Ecto neural progenitor cell (in vitro differentiated cells): ENCODE measurements at places on chromosomes 7 and 10.

DNA sequence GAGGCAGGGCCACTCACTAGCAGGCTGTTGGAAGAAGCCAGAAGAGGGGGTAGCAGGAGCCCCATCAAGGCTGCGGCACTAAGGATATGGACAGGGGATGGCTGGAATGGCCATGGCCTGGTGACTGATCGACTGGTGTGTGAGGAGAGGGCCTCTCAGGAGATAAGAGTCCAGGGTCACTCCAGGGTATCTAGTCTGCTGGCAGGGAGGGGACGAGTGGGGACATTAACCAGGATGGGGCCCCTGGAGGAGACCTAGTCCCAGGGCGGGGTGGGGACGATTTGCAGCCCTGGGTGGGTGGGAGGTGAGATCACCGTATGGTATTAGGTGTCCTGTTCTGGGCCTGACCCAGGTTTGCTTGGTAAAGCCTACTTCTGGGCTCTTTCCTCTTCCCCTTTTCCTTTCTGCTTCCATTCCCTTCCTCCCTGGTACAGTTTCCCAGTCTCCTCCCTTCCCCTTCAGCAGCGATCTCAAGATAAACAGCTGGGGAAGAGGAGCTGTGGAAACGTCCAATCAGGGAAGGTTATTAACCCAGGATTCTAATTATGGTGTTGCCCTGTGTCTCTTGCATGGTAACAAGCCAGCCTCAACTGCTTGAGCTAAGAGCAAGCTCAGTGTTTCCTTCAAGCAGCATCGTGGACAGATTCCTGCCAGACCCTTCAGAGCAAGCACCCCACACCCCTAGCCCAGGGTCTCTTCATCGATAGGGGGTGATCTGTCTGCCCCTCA is 233.2 kb downstream of the RPS24 start:
- DNase-seq, result no peak

DNA sequence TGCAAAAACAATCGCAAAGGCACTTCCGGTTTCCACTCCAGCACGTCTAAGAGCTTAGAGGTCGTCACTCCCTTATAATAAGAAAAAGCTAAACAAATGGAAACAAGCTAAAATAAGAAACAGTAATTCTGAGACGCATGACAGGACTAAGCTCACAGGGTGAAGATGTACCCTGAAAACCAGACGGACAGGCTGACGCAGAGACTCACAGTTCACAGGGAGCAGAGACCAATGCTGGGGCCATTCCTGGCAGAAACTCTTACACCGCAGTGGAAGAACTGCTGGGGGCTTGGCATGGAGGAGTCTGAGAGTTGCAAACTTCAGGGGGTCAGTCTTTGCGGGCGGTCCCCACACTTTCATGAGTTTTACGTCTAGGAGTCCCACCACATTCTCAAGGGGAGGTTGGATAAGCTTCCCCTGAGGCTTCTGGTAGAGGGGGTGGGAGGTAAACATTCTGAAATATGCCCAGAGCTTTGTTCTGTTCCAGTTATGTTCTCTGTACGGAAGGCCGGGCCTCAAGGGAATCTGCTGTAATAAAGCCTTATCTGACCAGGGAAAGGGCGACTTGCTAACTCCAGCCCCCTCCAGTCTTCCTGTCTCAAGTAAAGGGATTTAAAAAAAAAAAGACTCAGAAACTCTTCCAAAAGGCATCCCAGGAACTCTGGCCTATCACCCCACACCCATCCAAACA is 47.8 kb downstream of the BRI3 start:
- no peak for DNase-seq

DNA sequence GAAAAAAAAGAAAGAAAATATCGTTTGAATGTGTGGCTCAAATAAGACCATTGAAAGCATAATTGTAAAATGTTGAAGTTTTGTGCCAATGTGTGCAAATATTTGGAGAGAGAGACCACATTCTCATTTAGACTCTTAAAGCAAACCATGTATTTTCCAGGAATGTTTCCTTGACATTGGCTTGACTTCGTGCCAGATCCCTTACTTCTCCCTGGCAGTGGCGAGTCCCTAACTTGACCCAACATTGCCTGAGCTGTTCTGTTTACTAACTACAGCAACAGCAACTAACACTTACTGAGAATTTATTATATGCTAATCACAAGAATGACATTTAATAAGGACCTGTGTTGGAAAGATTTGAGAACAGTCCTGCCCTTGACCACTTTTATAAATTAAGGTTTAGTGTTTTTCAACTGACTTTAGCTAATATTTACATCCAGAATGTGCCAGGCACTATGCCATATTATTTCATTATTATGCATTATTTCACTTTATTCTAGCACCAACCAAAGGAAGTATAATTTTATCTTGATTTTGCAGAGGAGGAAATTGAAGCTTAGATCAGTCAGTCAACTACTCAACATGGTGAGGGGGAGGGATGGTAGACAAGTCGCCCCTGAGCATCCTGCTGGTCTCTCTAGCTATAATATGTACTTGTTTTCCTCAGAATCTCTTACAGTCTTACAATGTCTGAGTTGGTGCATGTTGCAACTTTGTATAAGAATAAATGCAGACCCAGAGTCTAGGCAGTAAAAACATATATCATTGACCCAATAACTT is 29.7 kb downstream of the ZNF467 start:
- DNase-seq, result no peak

GRCh38 chr10:5910323-5911100 is 20.5 kb downstream of the FBH1 start:
- no peak for DNase-seq

DNA sequence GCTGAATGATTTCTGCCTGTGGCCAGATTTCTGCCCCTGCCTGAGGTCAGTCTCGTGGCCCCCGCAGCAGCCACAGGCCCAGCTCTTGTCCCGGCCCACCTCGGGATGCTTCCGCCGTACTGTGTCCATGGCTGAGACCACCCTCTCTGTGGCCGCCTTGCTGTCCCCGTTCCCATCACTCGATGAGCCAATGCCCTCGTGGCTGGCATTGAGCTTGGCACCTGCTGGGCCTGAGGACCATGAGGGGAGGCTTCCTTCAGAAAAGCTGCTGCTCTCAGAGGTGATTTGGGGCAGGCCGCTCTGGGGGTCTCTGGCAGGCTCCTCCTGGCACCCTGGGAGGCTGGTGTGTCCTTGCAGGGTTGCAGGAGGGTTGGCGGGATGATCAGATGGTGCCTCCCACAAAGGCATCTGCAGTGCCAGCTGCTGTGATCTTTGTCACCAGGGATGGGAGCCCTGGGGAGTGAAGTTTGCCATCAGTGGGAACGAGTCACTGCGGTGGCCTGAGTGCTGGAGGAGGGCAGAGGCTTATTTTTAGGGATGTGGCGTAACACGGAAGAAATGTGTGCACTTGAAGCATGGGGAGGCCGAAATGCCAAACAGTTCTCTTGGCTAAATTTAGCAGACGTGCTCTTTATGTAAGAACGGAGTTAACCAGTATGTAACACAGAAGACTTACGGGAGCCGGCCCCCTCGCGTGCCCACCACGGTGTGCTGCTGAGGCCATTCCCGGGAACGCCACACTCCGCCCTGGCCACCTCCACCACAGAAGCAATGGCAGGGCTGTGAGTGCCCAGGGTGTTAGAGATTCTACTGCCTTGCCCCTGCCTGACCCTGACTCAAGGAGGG is 47.7 kb downstream of the VIPR2 start:
- DNase-seq, result no peak

- peak; percentile 74 for DNase-seq
These were observed 732.8 kb downstream of the ZWINT start for GRCh38 chr10:55628260-55628701.

DNA sequence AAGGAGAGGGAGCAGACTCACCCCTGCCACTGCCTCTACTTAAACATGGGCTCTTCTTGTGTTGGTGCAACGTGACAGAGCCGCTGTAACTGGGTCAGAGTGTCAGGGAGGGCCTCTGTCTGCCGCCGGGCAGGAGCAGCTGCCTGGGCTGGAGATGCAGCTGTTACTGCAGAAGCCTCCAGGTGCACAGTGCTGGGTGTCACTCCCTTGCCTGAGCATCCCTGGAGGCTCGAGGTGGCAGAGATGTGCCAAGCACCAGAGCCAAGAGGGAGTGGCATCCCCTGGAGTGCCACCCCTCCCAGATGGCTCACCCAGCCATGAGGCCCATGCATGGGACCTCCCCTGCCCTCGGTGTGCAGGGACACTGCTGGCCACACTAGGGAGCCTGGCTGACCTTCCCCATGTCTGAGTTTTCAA is 145.7 kb downstream of the PRPF18 start:
- DNase-seq, result no peak

DNA sequence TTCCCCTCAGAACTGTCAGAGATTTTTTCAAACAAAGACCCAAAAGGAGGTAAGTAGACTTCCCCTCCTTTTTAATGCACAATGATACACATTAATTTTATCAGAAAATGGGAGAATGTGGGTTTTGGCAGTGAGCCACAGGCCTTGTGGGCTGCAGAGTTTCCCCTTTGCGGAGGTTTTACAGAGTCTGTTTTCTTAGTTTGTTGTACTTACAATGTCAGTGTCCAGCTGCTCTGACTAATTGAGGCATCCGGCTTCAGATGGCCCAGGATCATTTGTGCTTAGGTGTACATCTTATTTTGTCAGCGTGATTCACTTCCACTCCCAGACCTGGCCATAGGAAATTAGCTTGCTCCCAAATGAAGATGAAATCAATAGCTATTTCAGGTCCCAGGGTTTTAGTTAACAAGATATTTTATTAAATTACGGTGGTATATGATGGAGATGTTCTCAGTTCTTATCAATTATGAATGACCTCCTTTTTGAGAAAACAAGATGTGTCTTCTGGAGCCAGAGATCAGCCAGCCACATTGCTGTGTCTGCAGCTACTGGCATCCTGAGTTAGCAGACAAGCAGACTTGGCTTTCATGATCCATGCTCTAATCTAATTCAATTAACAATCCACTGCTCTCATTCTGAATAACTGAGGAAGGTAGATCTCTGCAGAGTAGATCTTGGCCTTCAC is 1086.6 kb upstream of the SORCS1 start:
- no peak for DNase-seq

DNA sequence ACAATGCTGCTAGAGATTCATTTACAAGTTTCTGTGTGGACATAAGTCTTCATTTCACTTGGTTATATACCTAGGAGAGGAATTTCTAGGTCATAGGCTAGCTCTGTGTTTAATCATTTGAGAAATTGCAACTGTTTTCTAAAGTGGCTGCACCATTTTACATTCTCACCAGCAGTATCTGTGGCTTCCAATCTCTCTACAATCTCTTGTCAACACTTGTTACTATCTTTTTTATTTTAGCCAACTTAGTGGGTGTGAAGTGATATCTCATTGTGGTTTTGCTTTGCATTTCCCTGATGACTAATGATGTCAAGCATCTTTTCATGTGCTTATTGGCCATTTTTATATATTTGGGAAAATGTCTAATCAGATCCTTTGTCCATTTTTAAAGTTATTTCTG is 53.0 kb upstream of the DRGX start:
- no peak for DNase-seq

- DNase-seq, result no peak
These were observed 6.1 kb upstream of the ANKRD2 start for GRCh38 chr10:97566336-97566996.

DNA sequence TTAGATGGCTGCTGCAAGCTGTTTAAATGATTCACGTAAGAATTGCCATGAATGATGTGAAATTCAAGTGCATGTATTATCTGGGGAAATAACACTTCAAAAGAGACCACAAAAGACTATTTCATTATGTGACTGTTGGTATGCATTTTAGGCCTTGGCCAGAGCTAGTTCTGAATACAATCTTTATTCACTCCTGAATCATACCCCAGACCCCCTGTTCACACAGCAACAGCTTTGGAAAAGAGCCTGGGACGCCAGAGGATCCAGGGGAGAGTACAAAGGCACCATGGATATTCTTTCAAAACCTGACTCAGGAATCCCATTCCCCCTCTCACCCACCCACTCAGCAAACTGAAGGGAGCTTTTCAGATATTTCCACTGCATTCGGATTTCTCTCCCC is 377.1 kb upstream of the DPP6 start:
- DNase-seq, result no peak

DNA sequence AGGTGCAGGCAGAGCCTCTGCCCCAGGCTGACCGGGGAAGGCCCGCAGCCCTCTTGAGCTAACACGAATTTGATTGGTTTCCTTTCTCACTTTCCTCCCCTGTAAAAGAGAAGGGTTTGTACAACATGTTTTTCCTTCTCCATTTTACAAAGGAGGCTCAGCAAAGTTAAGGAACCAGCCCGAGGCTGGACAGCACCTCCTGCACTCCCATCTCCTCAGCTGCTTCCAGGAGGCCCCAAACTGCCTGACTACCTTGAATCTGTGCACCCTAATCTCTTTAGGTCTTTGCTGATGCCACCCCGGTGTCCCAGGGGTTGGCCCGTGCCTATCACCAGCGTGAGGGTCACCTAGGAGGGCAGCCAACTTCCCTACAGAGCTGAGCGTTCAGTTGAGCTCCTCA is 4.2 kb downstream of the ALKBH4 start:
- DNase-seq, result no peak
